ENCODE measurements at places on chromosomes 1 and 21.

DNA sequence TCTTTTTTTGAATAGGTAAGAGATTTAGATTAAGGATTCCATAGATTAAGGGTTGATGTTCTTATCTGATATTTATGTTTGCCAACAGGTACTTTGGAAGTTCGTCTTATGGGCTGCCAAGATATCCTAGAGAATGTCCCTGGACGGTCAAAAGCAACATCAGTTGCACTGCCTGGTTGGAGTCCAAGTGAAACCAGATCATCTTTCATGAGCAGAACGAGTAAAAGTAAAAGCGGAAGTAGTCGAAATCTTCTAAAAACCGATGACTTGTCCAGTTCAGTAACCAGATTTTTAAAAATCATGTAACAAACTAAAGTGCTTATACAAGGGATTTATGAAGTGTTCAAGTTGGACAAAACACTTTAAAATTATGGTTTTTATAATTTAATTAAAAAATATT, 100.5 kb downstream of the PKN2 start:
- no peak for DNase-seq

GRCh38 chr21:35779690-35780570, 280.4 kb downstream of the SETD4 start:
- no peak for DNase-seq

- DNase-seq: no peak
These were observed 23.4 kb upstream of the POU2F1 start for GRCh38 chr1:167197236-167197635.

- DNase-seq: no peak
These were observed 41.4 kb downstream of the MRPL37 start for GRCh38 chr1:54241364-54241763.

All from upper lobe of right lung (tissue), 1 donor.